C1 segment of cervical spinal cord (tissue), 14 donors: ENCODE measurements at places on chromosomes 11 and 22.

DNA sequence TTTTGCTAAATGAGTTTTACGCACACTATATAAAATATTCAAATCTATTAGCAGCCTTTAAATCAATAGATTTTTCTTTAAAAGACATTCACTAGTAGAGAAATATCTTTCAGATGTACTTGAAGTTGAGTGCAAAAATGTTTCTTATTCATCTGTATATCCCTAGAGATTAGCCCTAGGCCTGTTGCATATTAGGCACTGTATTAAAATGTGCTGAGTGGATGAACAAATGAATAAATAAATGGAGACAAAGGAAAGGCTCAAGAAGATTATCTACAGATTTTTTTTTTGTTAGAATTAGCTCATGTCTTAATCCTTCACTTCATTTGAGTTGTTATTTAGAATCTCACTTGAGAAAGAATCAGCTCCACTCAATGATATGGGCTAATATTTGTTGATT lies 12.0 kb upstream of the MMP13 start:
- no peak for DNase-seq

GRCh38 chr22:49476176-49476575 lies 351.5 kb downstream of the BRD1 start:
- DNase-seq: no peak

DNA sequence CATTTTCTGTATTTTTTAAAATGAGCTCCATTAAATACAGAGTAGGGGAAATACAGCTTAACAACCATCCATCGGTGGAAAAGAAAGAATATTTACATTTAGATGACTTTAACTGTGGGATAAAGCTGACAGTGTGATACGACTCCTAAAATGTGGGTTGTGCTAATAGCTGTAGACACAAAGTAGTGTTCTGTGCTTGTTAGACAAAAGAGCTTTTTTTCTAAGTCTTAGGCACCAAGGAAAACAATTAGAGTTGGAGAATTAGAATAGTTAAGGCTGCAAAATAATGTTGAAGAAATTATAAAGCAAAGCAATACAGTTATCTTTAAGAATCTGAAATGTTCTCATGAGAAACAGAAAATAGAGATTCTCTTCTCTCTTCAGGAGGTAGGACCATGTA lies 307.7 kb upstream of the KIRREL3 start:
- no peak for DNase-seq

GRCh38 chr11:27612932-27613880 lies 87.0 kb downstream of the BDNF start:
- DNase-seq: no peak

DNA sequence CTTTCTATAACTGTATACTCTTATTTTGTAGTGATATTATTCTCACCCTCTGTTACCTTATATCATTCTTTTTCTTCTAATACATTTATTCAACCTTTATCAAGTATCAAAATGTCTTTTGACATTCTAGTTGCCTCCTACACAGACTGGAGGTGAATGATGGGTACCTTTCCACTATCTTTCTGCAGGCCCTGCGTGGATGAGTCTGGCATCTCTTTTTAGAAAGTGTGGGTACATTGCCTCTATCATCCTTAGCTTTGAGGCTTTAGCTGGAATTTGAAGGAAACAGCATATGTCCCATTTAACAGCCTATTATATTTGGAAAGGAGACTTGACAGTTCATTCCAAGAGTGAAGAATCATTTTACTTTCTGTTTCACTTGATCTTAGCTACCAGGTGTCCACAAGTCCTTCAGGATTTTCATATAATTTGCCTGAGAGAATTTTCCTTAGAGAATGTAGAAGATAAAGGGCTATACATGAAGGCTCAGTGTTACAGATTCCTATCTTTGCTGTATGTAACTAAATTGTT lies 192.0 kb downstream of the CWF19L2 start:
- DNase-seq: no peak

GRCh38 chr22:19987394-19988306 lies 29.0 kb downstream of the ARVCF start:
- no peak for DNase-seq

DNA sequence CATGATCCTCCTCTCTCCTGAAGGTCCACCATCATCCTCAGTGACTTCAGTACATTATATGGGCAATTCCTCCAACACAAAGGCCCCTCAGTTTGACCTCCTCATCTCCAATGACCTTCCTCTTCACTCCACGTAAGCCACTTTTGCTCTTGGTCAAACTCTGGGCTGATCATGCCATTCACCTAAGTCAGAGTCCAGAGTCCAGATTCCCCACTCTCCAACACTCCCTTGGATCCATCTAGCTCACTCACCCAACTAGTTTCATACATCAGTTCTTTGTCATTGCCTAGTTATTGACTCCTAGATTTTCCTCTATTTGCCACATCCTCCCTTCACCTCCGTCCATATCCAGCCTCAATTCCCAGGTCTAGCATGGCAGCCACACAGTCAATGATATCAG lies 30.5 kb upstream of the TTC12 start:
- no peak for DNase-seq

DNA sequence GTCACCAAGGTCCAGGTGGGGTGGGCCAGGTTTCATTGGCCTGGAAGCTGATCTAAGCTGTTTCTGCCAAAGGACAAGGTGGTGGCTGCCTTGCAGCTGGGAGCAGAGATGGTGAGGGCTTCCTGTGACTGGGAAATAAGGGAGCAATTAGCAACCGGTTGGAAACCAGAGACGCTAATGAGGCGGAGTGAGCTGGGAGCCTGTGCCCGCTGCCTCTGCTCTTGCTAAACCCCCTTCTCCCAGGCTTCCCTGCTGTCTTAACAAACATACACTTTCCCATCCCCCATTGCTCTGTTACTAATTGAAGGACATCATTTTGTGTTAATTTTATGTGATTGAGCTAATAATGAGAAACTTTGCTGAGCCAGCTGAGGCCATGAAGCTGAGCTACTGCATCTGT lies 121.8 kb downstream of the INSC start:
- DNase-seq: no peak

DNA sequence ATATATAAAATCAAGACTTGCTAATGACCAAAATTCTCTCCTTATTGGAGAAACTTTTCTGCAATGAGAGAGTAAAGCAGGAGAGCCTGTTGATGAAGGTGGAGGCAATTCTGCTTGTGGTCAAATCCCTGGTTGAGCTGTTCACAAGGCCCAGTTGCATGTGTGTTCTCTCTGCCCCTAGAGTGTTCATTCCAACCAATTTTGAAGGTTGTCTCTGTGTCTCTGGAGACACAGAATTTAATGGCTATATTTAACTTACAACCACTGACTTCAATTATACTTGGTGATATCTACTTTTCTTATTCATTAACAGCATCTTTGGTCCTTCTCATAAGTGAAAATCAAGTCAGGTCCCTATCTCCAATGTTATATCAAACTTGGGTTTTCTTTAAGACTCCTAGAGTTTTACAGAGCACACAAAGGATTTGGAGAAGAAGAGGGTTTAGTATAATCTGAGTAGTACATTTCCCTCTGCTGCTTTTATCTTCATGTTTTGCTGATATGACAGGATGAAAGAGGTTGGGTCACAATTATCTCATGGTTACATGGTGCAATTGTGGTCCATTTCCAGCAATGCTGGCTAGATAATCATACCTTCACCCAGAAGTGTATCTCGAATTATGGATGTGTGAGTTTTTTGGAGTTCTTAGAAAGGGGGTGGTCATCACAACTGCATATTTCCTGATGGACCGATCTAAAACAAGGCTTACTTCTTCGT lies 4.0 kb downstream of the OOSP4A start:
- no peak for DNase-seq

GRCh38 chr22:49328118-49328475 lies 499.6 kb downstream of the BRD1 start:
- DNase-seq: no peak

DNA sequence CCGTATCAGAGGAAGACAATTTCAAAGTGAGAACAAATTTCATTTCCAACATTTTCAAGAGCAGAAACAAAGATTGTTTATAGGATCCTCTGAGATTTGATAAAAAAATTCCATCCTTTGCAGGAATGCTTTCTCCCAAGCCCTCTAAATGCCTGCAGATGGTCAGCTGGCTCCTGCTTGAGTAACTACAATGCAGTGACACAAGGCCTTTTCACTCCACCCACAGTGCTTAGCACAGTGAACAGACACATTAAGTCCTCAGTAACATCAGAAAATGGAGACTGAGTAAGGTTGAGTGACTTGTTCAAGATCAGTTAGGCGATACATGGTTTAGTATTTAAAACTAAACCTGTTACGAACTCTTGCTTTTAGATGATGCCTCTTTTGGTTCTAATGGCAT lies 527.1 kb upstream of the CCDC90B start:
- no peak for DNase-seq

DNA sequence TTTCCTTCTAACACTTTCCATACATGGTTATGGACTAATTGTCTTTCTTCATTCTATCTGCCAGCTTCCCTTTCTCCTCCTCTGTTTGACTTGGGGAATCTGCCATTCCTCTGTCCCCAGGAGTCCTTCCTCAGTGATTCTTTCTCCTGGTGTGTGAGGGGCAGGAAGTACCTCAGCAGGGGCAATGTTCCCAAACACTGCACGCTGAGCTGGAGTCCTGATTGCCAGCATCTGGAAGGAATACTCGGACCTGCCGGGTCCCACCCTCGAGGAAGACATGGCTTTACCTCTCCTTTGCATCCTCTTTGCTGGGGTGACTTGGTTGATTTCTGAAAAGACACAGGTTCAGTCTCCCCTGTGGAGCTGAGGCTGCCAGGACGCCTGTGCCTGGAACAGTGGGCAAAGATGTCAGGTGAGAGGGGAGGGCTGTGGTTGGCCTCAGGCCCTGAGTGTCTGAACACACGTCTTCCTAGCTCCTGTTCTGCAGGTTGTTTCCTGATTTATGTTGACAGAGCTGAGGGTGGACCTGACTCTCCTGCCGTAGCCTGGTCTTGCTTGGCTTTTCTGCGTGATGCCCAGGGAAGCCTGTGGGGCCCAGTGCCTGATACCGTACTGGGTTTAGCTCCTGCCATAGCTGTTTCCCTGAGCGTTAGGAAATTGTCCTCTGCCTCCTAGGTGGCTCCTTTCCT lies 4.3 kb downstream of the COX8A start:
- DNase-seq: no peak

- no peak for DNase-seq
These were observed 8.4 kb downstream of the VWA5A start for GRCh38 chr11:124123622-124124021.

- DNase-seq: no peak
These were observed 69.9 kb upstream of the ADORA2A start for GRCh38 chr22:24357547-24357946.

DNA sequence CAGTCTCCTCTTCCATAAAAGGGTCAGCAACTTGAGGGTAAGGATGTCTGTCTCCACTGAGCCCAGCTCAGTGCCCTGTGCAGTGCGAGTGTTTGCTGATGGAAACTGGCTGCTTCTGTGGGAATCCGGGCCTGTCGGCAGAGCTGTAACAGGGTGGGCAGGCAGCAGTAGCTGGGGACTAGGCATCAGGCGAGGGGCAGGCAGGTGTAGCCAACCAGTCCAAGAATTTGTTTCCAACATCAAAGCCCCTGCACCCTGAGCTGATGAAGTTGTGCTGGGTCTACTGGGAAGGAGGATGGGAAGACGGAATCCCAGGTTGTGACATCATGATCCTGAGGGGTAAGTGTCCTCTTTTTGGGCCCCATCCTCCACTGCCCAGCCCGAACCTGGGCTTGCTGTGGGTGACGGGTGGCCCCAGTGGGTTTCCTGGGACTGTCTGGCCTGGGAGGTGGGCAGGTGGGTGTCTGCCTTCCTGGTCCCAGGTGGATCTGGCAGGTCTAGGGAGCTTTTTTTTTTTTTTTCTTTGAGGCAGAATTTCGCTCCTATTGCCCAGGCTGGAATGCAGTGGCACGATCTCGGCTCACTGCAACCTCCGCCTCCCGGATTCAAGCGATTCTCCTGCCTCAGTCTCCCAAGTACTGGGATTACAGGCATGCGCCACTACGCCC lies 11.0 kb downstream of the SLC29A2 start:
- DNase-seq: no peak

DNA sequence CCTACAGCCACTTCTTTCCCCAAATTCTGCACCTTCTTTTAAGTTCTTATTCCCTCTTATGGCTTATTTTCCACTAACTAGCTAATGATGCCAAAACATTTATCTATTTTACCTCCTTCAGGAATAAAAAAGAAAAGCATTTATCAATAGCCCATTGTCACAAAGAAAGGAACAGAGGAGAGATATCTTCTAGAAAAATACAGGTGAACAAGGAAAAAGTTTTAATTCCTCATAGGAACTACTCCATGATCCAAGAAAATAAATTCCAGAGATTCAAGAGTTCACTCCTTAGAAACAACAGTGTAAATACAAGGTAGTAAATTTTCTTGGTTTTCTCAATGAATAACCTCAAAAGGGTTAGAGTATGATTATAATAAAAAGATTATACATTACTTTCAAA lies 52.6 kb upstream of the TOP3B start:
- no peak for DNase-seq

- DNase-seq: no peak
These were observed 26.9 kb downstream of the TP53I11 start for GRCh38 chr11:44923806-44924205.

DNA sequence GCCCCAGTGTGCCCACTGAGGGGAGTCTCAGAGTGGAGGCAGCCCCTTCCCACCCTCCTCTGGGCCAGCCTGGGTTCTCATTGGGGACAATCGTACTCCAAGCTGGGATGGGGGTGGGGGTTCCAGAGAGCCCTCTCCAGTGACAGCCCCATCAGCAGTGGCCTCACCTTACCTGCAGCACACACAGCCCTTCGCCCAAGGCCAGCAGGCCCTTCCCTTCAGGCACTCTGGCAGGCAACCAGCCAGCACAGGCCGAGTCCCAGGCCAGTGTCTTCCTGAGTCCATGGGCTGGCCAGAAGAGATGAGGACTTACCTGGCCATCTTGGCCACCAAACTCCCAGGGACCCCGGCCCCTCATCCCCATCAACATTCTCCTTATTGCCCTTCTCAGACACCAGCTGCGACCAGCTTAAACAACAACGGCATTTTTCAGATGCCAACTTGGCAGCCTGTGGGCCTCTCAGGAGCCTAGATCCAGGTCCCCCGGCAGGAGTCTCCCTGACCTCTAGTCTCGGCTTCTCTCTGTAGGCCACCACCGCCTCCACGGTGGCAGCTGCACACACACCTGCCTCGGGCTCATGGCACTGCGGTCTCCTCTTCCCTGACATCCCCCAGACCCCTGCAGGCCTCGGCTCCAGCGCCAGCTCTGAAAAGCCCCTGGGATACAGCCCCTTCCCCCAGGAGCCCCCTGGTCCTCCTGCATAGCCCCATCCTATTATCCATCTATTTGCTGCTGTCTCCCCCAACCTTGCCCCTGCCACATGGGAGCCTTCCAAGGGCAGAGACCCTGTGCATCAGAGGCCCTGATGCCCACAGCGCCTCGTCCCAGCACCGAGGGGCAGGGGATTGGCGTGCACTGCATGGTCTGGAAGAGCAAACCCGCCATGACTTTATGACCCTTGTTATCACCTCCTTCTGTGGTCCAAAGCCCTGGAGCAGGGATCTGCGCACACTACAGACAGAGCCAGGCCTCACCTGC lies 111.2 kb upstream of the FGF3 start:
- no peak for DNase-seq
